DMS79 (cell line): ENCODE measurements at places on chromosomes 5 and 9.

GRCh38 chr5:141560151-141560550 is 58.6 kb downstream of the DIAPH1 start:
- DNase-seq: peak; percentile 42

DNA sequence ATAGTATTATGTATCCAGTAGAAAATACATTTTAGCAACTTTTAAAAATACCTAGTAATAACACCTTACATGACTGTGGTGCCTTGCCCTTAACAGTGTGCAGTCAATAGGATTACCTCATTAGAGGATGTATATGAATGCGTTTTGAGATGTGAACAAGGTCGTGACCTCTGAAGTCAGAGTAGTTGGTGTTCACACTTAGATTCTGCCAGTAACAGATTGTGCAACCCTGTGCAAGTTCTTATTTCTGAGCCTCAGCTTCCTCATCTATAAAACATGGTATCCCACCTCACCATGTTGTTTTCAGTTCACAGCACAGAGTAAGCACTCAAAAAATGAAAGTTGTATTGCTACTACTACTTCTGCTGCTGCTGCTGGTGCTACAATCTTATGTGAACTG is 347.3 kb downstream of the KDM4C start:
- no peak for DNase-seq

DNA sequence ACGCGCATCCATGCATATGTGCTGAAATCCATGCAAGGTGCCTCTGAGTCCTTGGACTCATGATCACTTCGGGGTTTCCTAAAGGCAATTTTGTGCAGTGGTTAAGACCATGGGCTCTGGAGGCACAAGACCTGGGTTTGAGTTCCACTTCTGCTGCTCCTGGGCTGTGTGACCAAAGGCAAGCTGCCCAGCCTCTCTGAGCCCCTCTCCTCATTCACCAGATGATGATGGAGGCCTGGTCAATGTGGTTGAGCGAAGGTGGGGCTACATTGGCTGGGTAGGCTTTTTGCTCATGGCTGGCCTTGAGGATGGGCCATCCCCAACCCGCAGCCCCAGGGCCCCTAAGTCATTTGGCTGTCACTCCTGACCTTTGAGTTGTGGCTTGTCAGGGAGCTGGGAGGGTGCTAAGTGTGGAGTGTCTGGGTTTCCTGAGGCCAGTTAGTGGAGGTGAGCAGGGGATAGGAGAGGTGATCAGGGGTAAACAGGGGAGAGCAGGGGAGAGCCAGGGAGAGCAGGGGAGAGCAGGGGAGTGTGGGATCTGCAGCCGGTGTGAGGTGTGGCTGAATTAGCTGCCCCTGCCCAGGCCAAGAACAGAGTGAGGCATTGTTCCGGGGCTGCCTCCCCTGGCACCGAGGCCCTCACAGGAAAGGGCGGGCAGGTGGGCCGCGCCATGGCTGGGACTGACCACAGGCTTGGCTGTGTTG is 64.6 kb upstream of the SYNPO start:
- no peak for DNase-seq

- DNase-seq: no peak
These were observed 97.0 kb upstream of the COL5A1 start for GRCh38 chr9:134544388-134545214.

GRCh38 chr5:179215576-179215975 is 129.7 kb downstream of the ADAMTS2 start:
- DNase-seq: no peak

DNA sequence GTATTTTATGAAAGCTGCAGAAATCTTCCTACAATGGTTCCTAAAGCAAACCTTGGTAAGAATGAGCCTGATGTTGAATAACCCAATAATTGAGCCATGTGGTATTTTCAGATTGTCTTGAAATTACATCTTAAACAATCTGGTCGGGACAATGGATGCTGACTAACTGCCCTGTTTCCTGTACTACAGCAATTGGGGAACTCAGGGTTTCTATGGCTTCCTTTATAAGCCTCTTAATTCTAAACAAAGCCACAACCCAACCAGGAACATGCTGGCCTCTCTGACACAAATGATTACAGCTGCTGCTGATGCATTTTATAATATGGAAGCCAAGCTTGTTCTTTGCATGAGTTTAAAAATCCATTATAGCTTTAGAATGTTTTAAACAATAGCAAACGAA is 30.2 kb downstream of the PTPN3 start:
- no peak for DNase-seq

DNA sequence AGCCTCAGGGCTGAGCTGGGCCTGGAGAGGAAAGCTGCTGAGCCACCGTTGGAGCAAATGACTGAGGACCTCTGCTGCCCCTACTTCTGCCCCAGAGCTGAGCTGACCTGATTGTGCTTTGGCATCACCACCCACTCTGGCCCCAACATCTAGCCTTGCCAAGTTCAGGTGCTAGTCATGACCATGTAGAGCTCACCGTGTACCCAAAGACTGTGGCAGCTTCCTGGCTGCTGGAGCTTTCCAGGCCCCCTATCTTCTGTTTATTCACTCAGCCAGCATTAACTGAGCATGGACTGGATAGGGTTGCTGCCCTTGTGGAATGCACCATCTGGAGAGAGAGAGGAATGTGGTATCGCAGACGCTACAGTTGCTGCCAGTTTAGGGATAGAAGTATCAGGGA is 49.1 kb downstream of the JADE2 start:
- DNase-seq: no peak

DNA sequence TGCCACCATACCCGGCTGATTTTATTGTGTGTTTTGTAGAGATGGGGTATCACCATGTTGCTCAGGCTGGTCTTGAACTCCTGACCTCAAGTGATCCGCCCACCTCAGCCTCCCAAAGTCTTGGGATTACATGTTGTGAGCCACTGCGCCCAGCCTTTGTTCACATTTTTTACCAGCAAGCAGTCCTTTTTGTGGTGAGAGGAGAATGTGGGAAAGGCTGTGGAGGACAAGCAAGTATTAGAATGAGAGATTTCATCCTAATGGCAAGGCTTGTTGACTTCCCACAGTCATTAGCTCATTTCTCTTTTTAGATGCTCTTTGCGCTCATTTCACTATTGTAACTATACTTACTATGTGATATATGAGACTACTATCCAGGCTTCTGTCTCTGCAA is 6.1 kb downstream of the IL31RA start:
- DNase-seq: no peak

DNA sequence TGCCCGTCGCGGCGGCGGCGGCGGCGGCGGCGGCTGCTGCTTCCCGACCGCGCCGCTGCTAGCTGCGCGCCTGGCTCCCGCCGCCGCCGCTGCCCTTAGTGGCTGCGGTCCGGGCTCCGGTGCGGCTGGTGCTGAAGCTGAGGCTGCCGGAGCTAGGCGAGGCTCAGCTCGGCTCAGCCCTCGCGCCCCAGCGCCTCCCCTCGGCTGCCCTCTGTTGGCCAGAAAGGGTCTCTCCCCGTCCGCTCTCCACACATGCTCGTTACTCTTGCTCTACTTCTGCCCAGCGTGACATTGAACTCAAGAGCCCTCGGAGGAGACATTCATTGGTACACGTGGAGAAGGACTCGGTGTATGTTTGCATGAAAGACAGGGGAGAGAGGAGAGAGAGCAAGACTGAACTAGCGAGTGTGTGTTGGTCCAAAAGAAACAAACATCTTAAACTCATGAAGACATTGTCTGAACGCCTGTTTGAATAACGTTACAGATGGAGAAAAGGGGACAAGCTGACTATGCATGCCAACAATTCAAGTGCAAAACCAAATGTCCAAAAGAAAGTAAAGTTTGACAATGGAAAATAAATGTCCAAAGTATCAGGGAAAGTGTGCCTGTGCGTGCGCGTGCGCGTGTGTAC is at the start of gene HCN1:
Gene HCN1 (minus strand): TSS at position 175 of the 631 bp plus-strand sequence.
- DNase-seq: no peak

DNA sequence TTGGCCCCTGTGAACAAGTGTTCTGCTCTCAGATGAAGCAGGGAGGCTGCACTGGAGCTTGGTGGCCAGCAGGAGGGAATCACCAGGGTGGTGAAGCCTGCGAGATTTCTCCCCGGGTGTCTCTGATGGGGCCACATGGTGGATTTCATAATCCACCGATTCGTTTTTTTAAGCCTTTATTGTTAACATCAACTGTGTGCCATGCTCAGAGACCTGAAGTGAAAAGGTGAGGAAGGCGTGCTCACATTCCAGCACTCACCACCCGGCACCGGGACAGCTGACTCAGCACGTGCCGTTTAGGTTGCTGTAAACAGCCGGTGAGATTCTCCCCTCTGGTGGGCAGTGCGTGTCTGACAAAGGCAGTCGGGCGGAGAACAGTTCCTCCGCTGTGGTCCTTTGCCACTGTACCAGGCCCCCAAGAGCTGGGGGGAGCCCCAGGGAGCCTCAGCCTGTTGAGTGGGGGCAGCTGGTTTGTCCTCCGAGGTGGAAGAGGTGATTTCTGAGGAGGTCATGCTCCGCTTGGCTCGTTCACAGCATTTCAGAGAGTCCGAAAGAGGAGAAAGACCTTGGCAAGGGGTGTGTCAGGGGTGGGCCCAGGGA is 12.7 kb upstream of the AHRR start:
- no peak for DNase-seq

- DNase-seq: no peak
These were observed 49.0 kb upstream of the DPYSL3 start for GRCh38 chr5:147558826-147559225.

DNA sequence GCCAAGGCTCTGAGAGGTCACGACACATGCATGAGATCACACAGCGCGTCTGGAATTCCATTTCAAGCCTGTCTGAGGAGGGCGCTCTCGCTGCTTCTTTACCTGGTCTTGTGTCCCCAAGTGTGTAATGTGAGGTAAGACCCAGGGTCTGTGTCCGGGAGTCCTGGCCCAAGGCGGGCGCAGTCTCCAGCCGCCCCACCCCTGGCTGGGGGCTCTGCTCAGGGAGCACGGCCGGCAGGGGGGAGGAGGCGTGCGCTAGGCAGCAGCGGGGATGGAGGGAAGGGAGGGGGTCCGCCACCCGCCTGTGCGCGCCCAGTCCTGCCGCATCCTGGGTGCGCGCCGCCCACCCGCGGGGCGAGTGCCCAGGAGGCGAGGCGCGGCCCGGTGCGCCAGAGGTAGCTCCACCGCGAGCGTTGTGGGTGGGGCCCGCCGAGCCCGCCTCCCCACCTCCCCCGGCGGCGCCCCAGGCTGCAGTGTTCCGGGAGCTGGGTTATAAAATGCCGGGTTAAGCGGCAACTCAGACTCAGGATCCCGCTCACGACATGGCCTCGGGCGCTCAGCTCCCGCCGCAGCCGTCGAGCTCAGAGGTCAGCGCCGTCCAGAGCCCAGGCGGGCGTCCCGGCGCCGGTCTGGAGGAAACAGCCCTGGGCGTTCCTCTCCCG is at the start of gene CCNI2:
Gene CCNI2 (plus strand): TSS at position 473 of the 662 bp plus-strand sequence. CDS start 70 bp downstream, at position 543.
- DNase-seq: no peak

GRCh38 chr5:4246447-4246846 is 650.8 kb downstream of the IRX1 start:
- DNase-seq: no peak

GRCh38 chr5:158755986-158756385 is 343.7 kb downstream of the EBF1 start:
- DNase-seq: no peak

- no peak for DNase-seq
These were observed 11.5 kb upstream of the PSIP1 start for GRCh38 chr9:15522130-15522755.

DNA sequence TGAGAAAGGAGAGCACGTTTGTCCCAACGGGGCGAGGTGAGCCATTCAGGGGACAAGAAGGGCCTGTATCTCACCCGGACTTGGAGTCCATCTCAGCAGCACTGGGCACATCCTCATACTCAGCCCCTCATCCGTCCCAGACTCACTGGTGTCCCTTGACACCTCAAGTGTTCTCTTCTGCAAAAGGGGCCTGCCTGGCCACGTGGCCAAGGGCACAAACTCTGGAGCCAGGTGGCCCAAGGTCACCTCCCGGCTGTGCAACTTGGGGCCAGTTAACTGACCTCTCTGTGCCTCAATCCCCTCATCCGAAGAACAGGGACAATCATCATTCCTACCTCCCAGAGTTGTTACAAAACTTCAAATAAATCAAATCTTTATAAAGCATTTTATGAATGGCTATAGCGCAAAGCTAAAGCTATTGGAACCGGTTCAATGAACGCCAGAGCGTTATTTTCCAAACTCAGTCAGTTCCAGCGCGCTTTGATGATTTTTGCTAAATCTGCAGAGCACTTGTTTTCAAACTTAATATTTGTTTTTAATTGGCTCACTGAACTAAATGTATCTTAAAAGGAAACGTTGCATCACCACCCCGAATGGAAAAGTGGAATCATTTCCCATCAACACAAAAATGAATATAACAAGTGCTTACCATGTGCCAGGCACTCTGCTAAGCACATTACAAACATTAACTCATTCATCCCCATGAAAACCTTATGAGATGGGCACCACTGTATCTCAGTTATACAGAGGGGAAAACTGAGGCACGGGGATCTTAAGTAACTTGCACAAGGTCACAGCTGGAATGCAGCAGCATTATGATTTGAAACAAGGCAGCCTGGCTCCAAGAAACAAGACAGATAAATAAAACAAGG is 49.3 kb downstream of the DUSP1 start:
- no peak for DNase-seq

- no peak for DNase-seq
These were observed 59.0 kb downstream of the UBAP1 start for GRCh38 chr9:34237836-34238235.

- DNase-seq: no peak
These were observed 3.2 kb downstream of the TNFAIP8 start for GRCh38 chr5:119358901-119359603.

DNA sequence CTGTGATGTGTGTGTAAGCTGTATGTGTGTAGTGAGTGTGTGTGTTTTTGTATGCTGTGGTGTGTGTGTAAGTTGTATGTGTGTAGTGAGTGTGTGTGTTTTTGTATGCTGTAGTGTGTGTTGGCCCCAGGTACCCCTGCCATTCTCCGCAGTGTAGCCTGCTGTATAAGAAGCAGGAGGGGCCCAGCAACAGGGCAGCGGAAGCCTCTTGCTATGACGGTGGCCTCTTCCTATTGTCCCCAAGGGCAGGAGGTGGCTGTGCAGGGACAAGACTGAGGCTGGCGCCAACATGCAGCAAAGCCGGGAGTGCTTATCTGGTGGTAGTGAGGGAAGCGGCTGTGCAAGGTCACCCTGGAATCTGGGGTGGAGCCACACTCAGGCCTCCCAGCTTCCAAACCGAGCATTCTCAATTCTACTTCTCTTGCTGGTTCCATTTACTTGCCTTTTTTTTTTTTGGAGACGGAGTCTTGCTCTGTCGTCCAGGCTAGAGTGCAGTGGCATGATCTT is 5.1 kb downstream of the SPAAR start:
- no peak for DNase-seq

GRCh38 chr5:74865256-74865803 is 857 bp downstream of the FAM169A start:
- no peak for DNase-seq

DNA sequence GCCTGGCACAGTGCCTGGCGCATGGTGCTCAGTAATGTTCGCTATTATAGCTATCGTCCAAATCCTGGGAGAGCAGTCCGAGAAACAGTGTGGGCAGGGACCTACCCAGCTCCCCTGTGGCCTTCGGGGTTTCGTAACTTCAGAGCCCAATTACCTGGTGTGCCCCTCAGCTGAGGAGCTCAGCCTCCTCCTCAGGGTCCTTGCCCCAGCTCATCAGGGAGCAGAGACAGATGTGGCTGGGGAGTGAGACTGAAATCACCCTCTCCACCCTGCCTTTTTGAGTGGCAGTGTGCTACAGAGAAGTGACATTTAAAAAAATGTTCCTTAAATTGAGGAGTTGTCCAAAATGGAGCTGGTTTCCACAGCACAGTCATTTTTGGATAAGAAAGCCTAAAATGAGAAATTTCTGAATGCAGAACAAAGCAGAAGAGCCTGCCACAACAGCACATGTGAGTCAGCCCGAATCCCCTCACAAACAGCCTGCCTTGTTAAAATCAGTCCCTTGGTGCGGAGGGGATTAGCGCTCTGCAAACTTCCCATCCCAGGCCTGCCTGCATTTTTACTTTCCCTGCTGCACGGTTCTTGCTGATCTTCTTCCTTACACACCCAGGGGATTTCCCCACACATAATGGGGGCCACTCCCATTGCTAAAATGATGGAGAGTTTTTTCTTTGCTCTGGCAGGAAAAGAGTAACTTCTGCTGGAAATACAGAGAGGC is 78.1 kb upstream of the PITX1 start:
- no peak for DNase-seq
